ENCODE measurements at places on chromosomes 4 and X.

- no peak for DNase-seq
Observed at GRCh38 chr4:6781113-6781512, 1.4 kb upstream of the KIAA0232 start.

GRCh38 chrX:14509325-14510057 is 19.8 kb upstream of the GLRA2 start:
- DNase-seq, result no peak

- DNase-seq, result no peak
Observed at GRCh38 chrX:2398064-2398656, 102.6 kb downstream of the DHRSX start.

DNA sequence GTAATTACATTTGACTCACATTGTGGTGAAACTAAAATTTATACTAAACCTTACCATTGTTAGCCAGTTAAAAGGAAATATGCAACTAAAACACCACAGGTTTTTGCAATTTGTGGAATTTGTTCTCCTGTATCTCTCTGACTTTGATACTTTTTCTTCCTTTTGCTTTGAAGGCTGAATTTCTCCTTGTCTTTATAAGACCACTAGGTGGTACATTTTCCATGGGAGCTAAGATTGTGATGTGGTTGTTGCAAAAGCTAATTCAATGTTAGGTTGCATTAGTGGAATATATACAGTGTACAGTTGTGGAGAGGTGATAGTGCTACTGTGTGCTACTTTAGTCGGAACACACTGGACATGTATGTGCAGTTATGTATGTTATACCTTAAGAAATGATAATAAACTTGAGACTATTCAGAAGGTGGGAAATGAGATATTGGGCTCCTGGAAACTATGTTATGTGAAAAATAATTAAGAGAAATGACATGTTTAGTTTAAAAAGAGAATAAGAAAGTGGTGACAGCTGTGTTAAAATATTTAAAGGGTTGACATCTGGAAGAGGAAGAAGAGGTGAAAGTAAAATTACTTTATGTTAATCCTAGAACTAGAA is 70.3 kb downstream of the ARL9 start:
- DNase-seq, result peak; percentile 22

DNA sequence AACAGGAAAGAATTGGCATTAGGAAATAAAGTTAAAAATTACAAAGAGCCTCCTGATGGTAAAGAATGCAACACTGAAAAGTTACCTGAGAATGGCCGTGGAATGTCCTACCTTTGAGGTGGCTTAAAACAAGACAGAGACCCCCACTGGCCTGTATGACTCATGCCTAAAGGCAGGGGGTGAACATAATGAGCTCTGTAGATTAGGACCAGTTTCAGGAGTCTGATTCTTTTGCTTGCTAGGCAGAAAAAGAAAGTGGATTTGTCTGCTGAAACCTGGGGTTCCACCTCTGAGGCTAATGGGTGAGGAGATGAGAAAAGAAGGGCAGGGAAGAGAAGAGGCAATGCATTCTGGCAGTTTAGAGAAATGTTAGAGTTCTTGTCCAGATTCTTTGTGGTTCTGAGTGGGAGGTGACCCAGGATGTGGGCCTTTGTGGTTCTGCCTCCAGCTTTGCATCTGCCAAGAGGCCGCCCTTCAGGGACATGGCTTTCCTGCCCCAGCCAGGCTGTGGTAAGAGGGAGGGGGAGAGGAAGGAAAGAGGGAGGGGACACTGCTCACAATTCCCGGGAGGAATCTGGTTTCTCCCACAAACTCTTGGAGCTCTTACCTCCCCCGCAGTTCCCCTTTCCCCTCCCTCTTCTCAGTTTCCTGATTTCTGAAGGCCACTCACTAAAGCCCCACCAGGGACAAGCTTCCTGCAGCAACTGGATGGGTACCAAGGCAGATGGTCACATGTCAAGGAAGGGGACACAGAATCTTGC is 109.6 kb downstream of the EFNB1 start:
- DNase-seq, result no peak

- no peak for DNase-seq
Observed at GRCh38 chr4:153228512-153229140, 24.4 kb downstream of the TRIM2 start.

DNA sequence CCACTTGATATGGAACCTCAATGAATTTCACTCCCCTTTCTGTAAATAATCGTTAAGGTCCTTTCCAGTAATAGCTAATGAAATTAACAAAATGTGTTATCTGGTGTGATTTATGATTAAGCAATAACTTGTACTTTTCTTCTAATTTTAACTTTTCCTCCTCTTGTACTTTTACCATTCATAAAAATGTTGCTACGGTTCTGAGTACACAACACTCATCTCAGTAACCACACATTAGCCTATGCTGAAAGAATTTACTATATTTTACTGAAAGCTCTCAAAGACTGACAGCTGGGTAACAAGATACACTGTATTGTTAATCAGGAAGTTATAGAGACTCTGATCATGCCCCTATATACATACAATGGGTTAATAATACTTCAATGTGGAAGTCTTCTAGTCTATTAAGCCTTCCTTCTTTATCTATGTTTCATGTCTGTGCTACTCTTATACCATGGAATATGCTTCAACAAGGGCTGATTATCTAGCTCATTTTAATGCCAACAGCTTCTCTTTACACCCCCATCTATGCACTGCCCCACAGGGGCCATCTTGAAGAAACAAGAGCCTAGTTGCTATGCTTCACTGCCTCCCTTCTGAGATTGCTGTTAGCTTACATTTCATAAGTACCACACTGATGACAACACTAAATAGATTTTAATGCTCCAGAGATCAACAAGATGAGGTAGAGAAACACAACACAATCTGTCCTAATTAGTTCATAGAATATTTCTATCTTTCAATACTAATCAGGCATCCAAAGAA is 39.1 kb downstream of the LAMP2 start:
- DNase-seq, result no peak

- no peak for DNase-seq
Observed at GRCh38 chr4:18840481-18840880, 818.9 kb upstream of the LCORL start.

DNA sequence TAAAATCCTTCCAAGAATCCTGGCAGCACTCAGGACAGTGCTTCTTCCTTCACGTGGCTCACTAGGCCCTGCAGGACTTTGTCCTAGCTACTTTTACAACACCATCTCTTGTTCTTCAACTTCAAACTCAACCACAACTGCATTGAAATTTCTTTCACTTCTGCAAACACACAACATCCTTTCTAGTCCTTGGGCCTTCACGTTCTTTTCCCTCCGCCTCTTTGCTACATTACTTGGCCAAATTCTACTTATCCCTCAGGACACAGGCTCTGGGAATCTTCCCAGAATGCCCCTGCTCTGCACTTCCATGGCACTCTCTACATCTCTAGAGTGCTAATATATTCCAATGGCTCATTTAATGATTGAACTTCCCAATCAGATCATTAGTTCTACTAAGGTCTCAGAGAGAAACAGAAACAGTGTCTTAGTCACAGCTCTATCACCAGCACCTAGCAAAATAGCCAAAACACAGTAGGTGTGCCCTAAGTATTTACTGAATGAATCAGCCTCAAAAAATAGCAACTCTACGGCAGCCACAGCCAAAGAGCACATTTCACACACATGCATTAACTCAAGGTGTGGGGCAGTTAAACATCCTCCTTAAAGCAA is 73.3 kb downstream of the MANBA start:
- no peak for DNase-seq

All from HEK293T (cell line).